ENCODE measurements at places on chromosomes 7 and 10.

DNA sequence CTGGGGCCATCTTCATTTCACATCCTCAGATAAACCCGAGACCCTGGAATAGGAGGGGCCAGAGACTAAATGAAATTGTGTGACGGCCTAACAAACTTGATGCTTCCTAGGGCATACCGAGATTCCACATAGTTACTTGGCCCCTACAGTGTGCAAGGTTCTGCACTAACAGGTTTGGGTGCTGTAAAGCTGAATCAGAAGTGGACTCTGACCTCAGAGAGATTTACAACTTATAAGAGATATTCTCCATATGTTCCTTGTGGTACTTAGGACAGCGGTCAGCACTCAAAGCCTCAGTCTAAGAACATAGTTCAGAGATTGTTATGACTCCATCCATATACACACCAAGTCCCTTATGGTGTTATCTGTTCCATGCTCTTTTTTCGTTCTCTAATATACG is 55.1 kb upstream of the FHIP2A start:
- DNase-seq: no peak

DNA sequence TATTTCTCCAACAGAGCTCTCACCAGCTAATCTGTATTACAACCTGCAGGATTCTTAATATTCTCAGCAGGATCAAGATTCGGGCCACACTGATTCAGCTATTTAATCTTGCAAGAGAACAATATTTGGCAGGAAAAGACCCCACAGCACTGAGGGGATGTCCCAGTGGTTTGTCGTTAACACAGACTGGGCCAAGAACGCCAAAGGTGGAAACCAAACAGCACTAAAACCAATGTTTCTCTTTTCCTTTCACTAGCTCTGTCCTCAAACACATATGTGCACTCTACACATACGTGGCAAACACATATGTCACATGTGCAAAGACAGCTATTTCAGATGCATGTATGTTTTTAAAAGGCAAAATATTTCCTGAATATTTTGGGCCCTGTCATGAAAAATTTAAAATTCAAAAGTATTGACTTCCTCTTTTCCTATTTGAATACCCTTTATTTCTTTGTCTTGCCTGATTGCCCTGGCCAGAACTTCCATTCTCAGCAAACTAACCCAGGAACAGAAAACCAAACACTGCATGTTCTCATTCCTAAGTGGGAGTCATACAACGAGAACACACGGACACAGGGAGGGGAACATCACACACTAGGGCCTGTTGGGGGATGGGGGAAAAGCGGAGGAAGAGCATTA is 51.7 kb upstream of the NEBL start:
- DNase-seq: no peak

DNA sequence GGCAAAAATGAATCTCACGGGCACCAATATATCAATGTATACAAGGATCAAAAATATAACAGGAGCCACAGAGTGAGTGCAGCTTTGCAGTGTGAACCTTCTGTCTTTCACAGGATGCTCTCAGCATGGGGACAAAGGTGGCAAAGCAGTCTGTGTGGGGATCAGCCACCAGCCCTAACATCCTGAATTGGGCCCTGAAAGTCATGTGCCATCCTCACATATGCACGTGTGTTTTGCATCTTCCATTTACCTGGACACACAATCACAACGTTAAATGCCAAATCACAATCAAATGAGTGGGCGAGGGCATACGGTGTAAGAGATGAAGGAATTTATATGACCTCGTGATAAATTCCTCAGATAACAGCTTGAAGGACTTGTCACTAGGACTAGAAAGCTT is 6.5 kb downstream of the TAS2R16 start:
- DNase-seq: no peak

DNA sequence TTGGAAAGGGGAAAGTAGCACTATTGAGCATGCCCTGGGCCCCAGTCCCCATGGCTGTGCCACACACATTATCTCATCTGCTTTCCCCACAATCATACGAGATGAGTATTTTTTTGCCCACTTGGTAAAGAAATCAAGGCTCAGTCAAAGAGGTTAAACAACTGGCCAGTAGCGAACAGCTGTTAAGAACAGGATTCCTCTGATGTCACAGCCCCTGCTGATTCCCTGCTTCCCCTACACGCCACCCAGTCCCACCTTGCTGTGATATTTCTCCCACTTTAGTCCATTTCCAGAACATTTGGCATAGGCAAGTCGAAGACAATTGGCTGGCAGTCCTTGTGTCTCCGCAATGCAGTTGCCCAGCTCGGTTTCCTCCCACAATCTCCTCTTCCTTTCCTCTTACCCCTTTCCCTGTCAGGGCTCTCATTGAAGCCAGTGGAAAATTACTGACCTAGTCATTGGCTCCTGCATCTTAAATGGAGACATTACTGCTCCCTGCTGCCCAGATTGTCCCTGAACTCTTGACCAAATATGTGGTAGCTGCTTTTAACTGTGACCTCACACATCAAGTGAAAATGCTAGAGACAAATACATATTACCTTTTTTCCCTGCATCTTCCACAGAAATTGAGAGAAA is 56.5 kb upstream of the EEPD1 start:
- DNase-seq: no peak

DNA sequence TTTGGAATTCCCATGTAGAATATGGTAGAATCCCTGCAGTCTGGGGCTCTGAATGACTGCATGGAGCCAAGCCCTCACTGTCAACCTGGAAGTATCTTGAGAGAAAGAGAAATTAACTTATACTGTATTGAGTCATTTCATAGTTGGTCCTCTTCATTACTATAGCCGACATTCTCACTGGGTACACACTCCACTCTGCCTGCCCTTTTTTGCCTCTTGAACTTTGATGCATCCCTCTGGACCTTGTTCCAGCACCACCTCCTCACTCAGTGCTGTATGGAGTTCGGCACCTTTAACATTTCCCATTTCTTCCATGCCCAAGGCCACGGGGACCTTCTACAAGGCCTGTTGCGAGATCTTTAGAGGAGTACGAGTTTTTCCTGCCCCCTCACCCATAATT is 4.6 kb upstream of the ARHGAP22 start:
- no peak for DNase-seq

GRCh38 chr10:7424315-7424714 is 13.5 kb upstream of the SFMBT2 start:
- no peak for DNase-seq

GRCh38 chr7:73681031-73681430 is 2.2 kb downstream of the DNAJC30 start:
- no peak for DNase-seq

- peak; percentile 11 for DNase-seq
Measured at GRCh38 chr7:18420748-18421147, 74.8 kb upstream of the HDAC9 start.

DNA sequence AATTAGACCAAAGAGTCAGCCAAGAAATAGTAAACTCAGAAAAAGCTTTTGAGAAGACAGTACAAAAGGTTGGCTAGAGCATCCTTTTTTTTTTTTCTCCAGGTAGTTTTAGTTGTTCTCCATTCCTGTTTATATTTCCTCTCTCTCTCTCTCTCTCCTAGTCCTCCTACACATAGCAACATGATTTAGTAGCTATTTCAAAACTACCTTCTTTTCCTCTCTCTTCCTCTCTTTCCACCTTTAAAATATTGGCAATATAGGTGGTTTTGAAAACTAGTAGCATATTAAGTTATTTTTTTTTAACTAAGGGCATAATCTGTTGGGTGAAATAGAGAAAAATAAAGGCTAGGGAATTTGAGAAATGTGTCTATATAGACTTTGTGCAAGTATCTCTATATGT is 5.0 kb downstream of the SKIDA1 start:
- DNase-seq: no peak

- no peak for DNase-seq
Measured at GRCh38 chr7:91898240-91898992, 17.9 kb upstream of the MTERF1 start.

DNA sequence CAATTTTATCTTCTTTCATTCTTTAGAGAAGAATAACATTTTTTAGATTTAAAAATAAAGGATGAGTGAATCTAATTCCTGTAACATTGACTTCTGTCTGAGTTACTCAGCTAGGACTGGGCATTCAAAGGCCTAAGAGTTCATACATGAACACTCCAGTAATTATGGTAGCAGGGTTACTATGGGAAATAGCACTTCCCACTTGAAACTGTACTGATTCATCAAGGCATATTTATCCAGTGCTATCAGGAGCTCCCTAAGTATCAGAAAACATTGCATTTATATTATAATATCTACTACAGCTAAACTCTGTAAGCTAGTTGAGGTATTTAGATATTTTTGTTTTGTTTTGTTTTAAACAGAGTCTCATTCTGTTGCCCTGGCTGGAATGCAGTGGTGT is 41.8 kb downstream of the NDUFB2 start:
- DNase-seq: no peak

DNA sequence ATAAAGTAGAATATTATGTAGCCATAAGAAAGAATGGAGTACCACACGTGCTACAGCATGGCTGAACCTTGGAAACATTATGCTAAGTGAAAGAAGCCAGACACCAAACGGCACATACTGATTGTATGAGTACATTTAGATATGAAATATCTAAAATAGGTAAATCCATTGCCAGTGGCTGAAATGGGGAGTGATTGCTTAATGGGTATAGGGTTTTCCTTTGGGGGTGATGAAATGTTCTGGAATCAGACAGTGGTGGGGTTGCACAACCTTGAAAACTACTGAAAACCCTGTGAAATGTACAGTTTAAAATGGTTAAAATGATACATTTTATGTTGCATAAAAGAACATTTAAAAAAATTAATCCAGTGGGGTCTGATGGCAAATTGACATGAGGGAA is 667.9 kb downstream of the AUTS2 start:
- no peak for DNase-seq

DNA sequence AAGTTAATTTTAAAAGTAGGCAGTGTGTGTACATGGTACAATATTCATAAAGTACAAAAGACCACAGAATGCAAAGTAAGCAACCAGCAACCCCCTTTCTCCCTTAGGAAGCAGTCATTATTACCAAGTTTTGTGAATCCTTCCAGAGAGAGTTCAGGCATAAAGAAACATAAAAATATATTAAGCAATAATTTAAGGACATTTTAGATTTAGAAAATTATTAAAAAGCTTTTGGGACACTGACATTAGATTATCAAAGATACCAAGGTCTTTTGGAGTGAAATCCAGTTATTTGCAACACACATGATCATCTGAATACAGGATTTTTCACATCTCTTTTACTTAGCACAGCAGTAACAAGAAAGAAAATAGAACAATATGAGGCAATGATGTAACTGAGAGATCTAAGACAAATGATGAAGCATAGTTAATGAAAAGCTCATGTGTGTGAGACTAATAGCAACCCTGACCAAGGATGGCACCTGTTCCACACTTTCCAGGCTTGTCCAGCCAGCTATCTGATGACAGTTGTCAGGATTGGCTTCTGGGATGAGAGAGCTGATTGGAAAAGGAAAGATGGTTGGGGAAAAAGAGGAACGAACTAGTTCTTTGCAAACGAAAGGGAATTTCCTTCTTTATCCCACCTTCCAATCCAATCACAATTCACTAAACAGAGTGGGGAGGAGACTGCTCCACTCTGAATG is 115.5 kb upstream of the LAMB4 start:
- DNase-seq: no peak

DNA sequence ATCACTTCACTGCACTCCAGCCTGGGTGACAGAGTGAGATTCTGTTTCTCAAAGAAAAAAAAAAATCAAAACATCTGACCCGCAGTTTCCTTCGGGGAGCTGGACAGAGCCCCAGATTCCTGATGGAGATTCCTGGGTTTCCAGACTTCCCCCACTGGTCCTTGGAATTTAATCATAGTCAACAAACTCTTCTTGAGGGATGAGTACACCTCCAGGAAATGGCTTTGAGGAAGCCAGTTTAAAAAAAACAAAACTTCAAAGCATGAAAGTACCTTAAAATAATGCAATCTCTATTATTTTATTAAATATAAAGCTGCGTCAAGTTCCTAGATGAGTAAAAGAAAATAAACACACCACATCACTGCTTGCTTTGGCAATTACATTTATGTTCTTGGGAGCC is 1.2 kb upstream of the MAD1L1 start:
- DNase-seq: no peak

All from NCI-H1436 (cell line).